NCI-H1417 treated with DMSO at 0.1 percent for 48 hours (cell line): ENCODE measurements at places on chromosomes 11 and 22.

- no peak for DNase-seq
Observed at GRCh38 chr11:65488273-65489034, 10.4 kb upstream of the MALAT1 start.

DNA sequence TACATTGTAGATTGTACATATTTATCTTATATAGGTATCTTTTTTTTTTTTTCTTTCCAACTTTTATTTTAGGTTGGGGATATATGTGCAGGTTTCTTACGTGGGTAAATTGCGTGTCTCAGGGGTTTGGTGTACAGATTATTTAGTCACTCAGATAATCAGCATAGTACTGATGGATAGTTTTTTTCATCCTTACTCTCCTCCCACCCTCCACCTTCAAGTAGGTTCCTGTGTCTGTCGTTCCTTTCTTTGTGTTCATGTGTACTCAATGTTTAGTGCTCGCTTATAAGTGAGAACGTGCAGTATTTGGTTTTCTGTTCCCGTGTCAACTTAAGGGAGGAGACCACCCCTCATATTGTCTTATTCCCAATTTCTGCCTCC is 9.6 kb downstream of the C11orf96 start:
- no peak for DNase-seq

DNA sequence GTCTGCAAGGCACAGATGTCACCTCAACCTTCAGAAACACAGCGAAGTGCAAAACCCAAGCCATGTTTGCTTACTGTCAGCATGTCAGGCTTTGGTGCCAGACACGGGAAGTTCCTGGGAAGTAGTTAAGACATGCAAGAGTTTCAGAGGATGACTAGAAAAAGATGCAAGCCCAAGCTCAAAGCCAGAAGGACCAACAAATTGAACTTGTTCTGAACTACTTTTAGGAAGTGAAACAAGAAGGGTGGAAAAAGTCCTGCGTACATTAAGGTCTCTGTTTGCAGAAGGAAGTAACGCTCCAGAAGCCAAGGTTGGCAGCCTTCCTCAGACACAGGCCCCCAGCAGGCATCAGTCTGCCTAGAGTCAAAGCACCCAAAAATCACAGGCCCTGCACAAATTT is 2.6 kb downstream of the AP1B1 start:
- DNase-seq, result no peak

DNA sequence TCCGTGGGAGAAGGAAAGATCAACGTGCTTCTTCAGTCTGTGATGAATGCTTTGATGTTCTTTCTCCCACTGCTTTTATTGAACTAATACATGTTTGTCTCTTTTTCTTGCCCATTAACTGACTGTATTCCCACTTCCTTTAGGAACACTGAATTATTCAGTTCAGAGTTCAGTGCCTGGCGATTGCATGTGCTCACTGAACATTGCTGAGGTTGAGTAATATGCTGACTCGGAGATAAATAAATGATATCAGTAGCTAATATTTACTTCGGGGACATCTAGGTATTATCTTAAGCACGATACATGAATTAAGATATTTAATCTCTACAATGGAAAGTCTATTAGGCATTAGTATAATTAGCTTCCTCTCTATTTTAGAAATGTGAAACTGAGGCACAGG is 102.3 kb upstream of the OR5AK2 start:
- no peak for DNase-seq

DNA sequence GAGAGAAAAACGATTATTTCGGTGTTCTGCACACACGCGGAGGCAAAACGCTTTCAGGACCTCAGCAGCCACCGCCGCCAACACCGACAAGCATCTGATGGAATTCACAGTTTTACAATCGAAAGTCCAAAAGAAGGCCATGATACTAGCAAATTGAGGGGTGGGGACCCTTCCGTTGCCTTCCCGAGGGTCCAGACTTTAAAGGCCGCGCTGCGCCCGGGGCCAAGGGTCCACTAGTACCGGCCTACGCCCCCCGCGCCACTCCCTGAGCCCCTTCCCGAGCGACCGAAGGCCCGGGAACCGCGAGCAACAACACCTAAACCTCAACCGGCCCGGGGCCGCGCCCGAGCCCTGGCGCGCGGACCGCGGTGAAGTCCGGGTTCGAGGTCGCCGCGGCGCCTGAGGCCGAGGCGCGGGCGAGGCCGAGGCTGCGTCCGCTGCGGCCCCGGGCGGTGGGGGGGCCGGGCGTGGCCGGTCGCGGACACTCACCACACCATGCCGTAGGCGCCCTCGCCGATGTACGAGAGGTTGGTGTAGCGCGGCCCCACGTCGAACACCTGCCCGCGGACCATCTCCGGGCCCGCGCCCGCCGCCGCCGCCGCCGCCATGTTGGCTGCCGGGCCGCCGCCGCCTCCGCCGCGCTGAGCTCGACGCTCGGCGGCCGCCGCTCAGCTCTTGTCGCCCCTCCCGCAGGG is 465 bp downstream of the MAPK1 start:
- no peak for DNase-seq

GRCh38 chr11:46039990-46040389 is 81.3 kb downstream of the PHF21A start:
- no peak for DNase-seq

- no peak for DNase-seq
Observed at GRCh38 chr11:22869325-22869724, 9.1 kb upstream of the CCDC179 start.

GRCh38 chr11:35183326-35183925 is 44.5 kb downstream of the CD44 start:
- no peak for DNase-seq

- no peak for DNase-seq
Observed at GRCh38 chr11:2521081-2521732, 76.4 kb downstream of the KCNQ1 start.

DNA sequence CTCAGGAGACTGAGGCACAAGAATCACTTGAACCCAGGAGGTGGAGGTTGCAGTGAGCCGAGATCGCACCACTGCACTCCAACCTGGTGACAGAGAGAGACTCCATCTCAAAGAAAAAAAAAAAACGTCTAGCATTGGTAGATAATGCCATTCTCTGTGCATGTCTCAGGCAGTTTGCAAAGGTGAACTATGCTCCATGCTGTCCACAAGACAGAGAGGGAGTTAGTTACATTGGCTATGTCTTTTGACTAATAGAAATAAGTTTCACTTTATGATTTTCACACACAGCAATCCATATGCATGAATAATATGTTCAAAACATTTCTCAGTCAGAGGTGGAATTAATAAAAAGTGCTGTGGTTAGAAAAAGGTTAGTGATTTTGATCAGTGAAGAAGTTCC is 591.4 kb downstream of the ETS1 start:
- DNase-seq, result no peak

GRCh38 chr11:62201376-62201775 is 7.1 kb upstream of the SCGB2A1 start:
- no peak for DNase-seq

- DNase-seq, result no peak
Observed at GRCh38 chr11:62544581-62545436, 1.8 kb downstream of the AHNAK start.

DNA sequence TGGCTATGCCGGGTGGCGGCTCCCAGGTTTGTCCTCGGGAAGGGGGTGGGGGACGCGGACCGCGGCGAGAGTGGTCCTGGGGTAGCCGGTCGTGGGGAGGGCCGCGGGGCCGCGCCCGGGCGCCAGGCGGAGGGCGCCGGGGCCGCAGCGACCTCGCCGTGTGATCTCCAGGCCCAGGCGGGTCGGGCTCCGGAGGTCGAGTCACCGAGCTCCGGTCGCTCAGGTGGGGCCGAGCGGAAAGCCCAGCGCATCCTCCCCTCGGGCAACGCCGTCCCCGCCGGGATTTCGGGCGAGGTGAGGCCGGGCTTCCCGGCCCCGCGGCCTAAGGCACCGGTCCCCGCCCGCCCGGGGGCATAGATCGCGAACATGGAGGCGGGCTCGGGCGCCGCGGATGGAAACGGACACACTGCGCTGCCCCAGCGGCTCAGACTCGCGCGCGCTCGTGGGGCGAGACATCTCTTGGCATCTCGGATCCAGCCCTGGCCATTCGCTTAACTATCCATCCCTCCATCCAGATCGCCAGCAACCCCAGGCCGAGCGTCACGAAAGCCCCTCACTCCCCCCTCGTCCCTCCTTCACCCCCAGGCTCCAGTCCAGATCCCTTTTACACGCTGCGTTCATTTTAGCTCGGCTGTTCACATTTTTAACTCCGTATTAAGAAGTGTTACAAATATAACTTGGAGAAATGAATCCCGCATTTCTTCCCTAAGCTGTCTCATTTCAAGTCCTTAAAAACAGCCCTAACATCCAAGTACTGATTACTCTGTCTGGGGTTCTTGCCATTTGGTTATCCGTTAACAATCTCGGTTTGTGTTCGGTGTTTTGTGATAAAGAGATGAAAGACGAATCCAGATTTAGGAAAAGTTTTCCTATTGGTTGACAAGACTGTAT is 460 bp downstream of the ZC3H12C start:
- peak; percentile 58 for DNase-seq

- no peak for DNase-seq
Observed at GRCh38 chr11:86608251-86608799, 64.1 kb downstream of the ME3 start.

- DNase-seq, result no peak
Observed at GRCh38 chr11:67177399-67178281, 58.6 kb downstream of the KDM2A start.

GRCh38 chr11:126152586-126152985 is 58.9 kb downstream of the RPUSD4 start:
- no peak for DNase-seq

DNA sequence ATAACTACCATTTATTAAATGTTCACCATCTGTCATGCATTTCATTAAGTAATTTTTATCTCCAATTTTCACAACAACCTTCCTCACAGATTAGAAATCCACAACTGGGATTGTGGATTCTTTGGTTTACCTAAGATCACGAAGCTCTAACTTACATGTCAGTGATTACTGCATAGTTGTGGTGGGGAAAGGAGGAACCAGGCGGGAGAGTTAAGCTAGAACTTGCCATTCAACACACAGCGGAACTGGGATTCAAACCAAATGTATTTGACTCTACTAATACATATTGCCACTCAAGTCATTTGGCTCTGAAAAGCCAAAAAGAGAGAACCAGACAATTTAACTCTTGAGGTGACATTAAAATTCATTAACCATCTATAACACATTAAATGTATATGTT is 10.4 kb upstream of the LAYN start:
- no peak for DNase-seq
